ENCODE measurements at places on chromosomes 16 and 17.

DNA sequence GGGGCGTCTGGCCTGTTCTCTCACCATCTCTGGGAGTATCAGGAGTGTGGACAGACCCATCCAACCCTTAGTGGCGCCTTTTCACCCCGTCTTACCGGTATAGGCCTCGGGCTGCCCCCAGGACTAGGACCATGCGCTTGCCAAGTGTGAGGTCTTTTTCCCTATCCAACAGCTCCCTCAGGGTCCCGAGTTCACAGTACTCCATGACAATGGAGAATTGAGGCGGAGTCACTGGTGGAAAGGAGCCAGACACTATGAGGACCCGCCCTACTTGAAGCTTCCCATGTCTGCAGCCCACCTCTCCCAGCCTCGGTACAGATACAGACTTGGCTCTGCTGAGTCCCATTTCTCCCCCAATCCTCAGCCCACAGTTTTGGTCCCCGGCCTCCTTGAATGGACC is 15.9 kb upstream of the RFWD3 start:
- no peak for DNase-seq

DNA sequence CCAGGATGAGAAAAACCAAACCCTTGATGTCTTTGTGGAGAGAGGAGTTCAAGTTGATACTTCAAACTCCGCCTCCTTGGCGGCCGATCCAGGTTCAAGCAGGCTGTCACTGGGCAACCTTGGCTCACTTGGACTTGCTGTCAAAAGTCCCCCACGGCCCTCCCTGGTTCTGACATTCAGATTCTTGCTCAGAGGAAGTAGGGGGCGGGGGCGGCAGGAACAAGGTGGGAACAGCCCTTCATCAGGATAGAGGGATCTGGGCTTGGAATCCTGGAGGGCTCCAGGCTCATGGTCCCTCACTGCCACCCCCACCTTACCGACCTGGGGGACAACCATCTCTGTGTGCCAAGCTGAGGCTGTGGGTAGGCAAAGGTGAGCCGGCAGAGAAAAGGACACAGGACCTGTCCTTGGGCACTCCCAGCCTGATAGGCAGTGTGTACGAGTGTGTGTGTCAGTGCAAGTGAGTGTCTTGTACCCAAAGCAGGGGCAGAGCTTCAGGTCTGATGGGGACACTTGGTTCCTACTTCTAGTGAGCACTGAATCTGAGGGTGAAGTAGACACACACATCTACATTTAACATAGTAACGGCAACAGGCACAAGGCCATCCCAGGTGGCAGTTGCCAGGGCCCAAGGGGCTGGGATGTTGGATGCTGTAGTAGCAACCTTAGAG is 6.6 kb upstream of the TSPOAP1 start:
- DNase-seq: peak; percentile 48

GRCh38 chr16:24151482-24151939 is 104.6 kb upstream of the CACNG3 start:
- DNase-seq: no peak

GRCh38 chr16:50858877-50859627 is 117.2 kb downstream of the CYLD start:
- no peak for DNase-seq

GRCh38 chr16:82603784-82604411 is 22.9 kb upstream of the CDH13 start:
- DNase-seq: no peak

DNA sequence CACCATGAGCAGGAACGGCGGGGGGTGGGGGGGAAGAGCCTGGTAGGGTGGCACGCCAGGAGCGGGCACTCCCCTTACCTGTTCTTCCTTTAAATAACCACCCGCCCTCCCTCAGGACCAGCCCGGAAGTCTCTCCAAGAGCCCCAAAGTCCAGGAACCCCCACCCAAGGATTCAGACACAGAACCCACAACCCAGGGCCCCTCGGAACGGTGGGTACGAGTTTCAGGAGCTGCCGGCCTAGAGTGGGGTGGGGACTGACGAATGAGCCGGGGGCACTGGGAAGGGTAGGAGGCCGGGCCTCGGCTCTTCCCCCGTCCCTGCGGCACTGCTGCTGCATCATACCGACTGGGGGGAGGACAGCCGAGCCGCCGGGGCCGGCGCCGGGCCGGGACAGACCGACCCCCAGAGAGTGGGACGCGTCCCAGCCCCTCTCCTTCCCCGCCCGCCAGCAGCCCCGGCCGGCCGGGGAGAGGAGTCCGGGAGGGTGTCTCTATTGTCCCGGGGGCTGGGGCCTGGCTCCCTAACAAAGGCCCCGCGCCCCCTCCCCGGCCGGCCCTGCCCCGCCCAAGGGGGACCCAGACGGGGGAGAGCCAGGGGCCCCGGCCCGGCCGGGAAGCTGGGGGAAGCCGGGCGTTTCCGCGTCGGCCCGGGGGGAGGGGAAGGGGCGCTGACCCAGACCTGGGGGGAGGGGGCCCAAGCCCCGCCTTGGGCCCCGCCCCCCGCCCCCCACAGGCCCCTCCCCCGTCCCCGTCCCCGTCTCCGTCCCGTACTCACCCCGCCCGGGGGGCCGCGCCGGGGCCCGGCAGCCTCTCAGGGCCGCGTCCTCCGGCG is 747 bp downstream of the ATXN7L3 start:
- DNase-seq: peak; percentile 43

DNA sequence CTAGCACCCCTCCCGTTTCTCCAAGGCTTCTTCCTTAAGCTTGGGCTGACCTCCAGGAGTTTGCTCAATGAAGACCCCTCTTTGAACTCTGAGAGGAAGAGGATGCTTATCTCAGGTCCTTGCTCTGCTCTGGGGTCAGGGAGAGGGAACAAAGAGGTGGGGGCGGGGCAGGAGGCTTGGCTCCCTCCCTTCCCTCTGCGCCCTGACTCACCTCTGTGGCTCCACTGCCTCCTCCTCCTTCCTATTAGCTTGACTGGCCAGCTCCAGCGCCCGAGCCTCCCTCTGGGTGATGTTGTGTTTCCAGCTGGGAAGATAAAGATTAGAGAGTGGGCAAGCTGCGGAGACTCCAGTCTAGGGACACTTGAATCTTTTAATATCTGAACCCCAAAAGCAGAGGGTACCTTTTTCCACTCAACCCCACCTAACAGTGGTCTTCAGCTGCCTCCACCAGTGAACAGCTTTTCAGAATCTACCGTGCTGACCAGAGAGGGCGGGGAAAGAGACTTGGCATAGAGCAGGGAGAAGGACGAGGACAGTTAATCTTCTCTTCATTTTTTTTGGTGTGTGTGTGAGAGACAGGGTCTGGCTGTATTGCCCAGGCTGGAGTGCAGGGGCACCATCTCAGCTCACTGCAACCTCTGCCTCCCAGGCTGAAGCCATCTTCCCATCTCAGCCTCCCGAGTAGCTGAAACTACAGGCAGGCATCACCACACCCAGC is 6.7 kb downstream of the GIP start:
- DNase-seq: no peak

- no peak for DNase-seq
Measured at GRCh38 chr16:10156099-10156498, 26.1 kb downstream of the GRIN2A start.
